ENCODE measurements at places on chromosomes 3 and 15.

- DNase-seq, result peak; percentile 87
These were observed 4.1 kb downstream of the OR4F6 start for GRCh38 chr15:101807345-101807945.

- no peak for DNase-seq
These were observed 12.2 kb downstream of the CAV3 start for GRCh38 chr3:8745619-8746370.

DNA sequence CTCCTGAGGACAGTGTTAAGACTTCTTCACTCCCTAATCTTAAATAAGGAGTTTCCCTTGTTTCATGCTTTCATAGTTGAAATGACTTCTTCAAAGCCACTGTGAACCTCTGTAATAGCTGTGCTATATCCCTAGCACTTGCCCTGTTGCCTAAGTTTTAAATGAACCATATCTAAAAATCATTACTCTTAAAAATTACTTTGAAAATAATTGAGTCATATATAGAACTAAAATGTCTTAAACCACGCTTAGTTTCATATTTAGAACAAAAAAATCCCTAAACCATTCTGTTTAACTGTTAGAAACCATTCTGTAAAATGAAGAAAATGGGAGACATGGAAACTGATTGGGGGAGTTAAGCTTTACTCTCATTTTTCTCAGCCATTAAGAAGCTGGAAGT lies 29.8 kb downstream of the DNAJC19 start:
- no peak for DNase-seq

DNA sequence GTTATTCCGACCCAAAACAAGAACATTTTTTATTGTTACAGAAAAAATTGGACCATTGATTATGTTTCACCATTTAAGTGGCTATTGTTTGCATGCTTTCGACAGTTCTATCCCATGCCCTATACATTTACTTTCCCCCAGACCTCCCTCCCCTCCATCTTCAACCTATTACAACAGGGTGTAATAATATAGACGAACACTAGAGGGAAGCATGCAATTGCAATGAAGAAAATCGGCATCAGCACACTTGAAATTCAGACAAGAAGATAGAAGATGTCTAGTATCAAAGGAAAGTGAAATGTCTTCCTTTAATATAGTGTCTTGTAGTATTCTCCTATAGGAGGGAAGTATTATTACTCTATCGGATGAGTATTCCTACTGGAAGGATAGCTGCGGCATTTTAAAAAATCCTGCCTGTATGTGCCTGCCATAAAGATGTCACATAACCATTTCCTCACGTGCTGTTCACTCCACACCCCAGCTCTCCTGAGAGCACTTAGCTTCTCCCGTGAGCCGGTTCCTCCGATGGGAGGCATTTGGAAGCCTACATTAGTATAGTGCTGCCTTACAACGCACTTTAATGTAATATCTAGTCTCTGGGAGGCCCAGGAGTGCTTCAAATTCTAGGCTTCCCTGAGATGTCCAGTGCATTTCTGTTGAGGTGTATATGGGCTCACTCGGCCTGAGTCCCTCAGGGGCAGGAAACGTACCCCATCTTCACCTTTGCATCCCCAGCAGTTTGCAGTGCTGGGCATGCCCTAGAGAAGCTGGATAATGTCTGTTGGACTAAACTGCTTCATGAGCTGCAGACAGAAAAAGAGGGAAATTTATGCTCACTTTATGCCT lies 17.8 kb upstream of the ERICH6 start:
- peak; percentile 61 for DNase-seq

DNA sequence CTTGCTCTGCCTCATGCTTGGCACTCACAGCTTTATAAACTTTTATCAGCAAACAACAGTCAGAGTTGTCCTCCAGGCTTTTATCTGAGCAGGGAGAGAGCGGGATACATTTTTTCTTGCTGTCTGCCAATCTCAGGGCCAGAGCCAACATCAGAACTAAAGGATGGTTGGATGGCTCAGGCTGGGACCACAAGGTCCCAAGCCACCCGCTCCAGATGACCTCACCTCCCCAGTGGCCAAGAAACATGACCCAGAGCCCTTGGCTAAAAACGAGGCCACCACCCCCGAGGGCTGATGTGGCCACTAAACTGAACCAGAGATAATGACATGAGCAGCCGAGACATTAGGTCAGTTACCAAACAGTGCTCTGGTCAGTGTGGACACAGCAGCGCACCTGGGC lies 18.8 kb upstream of the SPATA12 start:
- DNase-seq, result no peak

DNA sequence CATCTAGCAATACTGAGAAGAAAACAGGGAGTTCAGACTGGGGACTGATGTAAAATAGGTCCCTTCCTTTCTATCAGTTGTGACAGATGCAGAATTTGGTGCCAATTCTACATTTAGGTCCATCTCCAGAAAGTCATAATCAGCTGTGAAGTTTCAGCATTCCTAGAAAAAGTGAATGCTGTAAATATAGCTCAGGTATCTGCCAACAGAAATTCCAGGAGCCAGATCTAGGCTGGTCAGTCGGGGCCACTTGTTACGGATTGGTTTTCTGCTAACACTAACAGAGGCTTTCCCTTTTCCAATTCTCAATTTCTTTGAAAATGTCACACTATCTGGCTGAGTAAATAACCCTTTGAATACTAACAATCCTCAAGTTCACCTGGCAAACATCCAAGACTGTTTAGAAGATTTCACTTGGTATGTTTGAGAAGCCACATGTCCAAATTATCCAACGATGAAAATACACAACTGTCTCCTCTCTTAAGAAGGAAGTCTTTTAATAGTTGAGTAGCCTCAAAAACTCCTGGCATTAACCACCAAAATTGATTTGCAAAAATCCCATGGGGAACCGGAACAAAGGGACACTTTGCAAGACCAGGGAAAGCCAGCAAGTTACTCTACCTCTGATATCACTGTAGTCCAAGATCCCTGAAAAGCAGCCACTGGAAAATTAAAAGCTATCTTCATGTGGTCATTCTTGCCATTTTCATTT lies 222.3 kb downstream of the ZMAT3 start:
- DNase-seq, result no peak

GRCh38 chr3:150055332-150055731 lies 84.6 kb upstream of the PFN2 start:
- no peak for DNase-seq

GRCh38 chr3:29513236-29513635 lies 232.4 kb downstream of the RBMS3 start:
- no peak for DNase-seq

DNA sequence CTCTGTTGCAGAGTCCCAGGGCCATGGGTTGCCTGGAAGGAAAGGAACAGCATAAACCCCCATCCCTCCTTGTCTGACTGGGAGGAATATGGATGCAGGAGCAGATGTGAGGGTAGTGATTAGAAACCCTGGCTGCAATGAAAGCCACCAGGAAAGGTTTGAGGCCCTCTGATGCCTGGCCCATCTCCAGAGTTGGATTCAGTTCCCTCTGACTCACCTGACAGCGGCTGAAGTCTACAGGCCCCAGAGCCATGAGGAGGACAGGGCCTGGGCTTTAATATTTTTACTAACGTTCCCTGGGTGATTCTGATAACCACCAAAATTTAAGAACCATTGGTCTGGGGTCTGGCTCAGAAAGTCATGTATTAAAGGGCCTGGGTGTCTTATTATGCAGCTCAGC lies 214.0 kb downstream of the EPHB1 start:
- DNase-seq, result no peak

DNA sequence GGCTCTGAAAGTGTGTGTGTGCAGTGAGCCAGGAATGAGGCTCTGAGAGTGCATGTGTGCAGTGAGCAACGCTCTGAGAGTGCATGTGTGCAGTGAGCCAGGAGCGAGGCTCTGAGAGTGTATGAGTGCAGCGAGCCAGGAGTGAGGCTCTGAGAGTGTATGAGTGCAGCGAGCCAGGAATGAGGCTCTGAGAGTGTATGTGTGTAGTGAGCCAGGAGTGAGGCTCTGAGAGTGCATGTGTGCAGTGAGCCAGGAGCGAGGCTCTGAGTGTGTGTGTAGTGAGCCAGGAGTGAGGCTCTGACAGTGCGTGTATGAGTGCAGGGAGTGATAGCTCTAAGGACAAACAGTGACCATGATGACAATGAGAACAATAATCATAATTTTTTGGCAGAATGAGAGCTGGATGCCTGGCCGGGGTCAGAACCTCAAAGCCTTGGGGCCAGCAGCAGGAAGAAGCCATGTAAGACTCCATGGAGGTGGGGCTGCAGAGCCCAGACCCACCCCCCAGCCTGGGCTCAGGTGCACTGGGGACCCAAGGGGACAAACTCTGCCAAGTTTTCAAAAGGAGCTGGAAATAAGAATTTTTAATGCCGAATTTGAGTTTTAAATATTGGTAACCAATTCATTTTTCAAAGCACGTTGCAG lies 85.7 kb upstream of the PRR20G start:
- no peak for DNase-seq

GRCh38 chr3:56725175-56725574 lies 42.1 kb upstream of the TASOR start:
- DNase-seq, result no peak

DNA sequence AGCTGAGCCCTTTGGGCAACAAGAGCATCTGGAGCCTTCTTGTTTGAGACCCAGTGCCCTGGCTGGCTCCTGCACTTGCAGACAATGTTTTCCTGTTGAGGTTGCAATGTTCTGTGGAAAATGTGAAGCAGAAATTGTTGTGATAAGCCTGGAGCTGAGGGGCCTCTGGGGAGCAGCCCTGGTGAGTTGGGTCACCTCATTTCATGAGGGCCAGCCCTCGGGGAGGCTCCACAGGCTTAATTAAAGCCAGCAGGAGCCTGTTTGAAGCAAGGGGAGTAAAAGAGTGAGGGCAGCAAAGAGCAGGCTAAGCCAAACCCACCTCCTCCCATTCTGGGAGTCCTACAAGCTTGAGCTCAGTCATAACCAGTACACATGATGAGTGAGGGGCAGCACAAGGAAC lies 154.3 kb downstream of the ALDH1A2 start:
- DNase-seq, result no peak

DNA sequence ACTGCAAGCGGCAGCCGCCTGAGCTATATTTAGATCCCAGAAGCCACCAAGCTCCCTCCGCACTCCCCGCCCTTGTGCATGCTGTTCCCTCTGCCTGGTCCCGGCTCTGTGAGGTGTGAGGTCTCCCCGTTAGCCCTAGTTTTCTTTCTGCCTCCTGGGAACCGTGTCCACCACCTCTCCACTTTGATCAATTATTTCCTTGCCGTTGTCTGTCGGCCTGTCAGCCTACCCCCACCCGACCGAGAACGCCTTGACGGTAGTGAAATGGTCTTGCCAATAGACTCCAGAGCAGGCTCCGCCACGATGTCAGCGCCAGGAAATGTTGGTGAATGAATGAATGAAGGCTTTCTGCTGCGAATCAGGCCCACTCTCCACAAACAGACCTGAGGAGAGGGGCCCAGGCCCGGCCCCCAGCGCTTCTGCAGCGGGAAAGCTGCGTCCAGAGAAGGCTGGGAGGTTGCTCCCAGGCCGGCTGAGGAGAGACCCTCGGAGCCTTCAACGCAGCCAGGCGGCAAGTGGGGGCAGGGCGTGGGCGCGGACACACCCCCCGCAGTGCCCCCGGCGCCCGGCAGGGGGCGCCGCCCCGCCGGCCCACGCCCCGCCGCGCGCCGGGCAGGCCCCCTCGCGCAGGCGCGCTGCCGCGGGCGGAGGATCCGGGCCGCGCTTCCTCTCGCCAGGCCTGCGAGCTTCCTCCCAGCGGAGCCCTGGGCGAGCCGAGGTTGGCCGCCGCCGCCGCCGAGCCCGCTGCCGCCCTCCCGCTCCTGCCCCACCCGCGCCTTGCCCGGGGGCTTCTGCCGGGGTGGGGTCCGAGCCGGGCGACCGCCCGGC lies at the start of gene CSK:
Gene CSK, plus strand, starts transcription at position 650 of the 828 bp plus-strand sequence. CDS start 16,218 bp downstream, outside the sequence.
- DNase-seq, result peak; percentile 70

- no peak for DNase-seq
These were observed 61.8 kb downstream of the ARHGEF26 start for GRCh38 chr3:154182975-154183374.

GRCh38 chr3:16844791-16845190 lies 40.0 kb upstream of the PLCL2 start:
- DNase-seq, result no peak

DNA sequence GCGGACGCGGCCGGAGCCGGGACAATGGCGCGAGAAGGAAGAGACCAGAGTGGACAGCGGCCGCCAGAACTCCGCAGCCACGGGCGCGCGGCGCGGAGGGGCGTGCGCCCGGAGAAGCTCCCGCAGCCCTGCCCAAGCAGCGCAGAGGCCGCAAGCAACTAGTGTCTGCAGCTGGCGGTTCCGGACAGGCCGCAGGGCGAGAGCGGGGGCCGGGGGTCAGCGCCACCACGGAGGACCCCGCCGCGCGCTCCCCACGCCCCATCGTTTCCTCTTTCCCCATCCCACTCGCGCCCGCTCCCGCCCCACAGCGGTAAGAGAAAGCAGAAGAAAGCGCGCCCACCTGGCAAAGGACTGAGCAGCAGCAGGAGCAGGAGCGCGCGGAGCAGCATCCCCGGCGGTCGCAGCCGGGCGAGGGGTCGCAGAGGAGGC lies 440 bp downstream of the PRTG start:
- peak; percentile 35 for DNase-seq

- no peak for DNase-seq
These were observed 30.8 kb upstream of the ARF4 start for GRCh38 chr3:57627976-57628375.

DNA sequence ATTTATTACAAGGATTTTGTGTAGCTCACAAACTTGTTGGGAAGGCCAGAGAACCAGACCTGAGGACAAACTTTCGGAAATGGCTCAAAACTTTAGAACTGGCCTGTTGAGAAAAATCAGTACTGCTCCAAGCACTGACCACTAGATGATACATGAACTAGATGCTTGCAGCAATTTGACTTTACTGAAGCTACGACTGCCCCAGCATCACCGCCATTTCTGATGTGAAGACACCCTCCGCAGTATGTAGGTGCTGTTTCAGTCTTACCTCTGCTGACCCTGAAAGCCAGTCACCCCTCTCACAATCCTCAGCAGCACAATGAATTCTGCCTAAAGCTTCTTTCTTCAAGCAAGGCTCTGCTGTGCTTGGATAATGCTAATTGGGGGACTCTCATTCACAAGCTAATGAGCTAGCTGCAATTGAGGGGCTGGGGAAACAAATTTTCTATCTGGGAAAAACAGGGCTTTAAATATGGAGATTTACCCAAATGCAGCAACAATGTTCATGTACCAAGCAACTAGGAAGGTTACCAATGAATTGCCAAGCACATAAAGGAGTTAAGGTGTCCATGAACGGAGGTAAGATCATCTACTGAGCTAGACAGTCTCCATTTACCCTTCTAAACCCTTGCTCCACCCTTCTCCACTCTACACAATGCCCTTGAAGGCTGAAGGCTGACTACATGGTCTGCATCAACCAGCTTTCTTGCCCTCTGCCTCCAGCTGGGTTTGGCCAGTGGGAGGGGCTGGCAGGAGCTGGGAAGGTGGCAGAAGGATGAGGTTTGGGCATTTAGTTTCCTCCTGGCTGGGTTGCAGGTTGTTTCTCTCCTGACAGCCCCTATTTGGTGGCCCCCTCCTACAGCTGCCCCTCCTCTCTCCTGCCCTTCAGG lies 53.2 kb upstream of the FSTL1 start:
- DNase-seq, result no peak

- DNase-seq, result no peak
These were observed 276.2 kb upstream of the PLSCR5 start for GRCh38 chr3:146881356-146881755.

GRCh38 chr15:47988564-47988963 lies 132.2 kb upstream of the SLC24A5 start:
- DNase-seq, result no peak

Measured in ACHN (cell line).